Dorsolateral prefrontal cortex (tissue), 122 donors: ENCODE measurements at places on chromosomes 16 and 17.
A peak's percentile ranks its signal among the peaks of the same experiment; 100 is the strongest.

GRCh38 chr17:73657473-73658116, 13.3 kb upstream of the SDK2 start:
- DNase-seq, result no peak

GRCh38 chr16:83859265-83859664, 39.6 kb upstream of the MLYCD start:
- DNase-seq, result no peak

DNA sequence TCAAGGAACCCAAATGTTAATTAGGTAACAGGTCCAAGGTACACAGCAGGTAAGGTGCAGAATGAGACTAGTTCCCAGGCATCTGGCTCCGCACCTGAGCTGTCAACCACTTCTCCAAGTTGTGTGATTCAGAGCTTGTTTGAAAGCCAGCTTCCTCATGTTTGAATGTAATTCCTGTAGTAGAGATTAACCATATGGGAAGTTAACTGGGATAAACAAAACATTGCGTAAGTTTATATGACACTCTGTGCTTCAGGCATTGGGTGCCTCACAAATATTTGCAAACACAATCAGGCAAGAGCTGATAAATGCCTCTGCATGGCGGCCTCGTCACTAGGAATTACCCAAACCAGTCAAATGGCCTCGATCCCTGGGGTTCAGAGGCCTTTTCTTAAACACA, 27.9 kb upstream of the CPHXL start:
- no peak for DNase-seq

GRCh38 chr17:28030386-28030785, 12.1 kb upstream of the NLK start:
- DNase-seq, result no peak

DNA sequence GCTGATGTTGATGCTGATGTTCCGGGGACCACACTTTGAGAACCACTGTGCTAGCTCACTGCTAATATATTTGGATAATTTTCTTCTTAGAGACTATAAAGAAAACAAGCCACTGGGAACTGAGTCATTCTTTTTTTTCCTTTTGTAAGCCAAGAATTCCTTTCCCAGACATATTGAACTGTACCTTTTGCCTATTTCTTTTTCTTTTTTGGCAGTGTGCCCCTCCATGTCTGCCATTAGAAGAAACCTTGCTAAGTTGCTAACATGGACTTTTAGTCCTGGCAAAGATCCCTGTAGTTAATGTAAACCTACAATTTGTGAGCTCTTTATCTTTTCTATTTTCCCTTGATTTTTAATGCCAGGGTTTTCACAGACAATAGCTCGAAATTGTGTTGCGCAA, 17.3 kb upstream of the ERCC4 start:
- DNase-seq, result no peak

GRCh38 chr17:39098588-39098987, 52.8 kb downstream of the PLXDC1 start:
- no peak for DNase-seq

DNA sequence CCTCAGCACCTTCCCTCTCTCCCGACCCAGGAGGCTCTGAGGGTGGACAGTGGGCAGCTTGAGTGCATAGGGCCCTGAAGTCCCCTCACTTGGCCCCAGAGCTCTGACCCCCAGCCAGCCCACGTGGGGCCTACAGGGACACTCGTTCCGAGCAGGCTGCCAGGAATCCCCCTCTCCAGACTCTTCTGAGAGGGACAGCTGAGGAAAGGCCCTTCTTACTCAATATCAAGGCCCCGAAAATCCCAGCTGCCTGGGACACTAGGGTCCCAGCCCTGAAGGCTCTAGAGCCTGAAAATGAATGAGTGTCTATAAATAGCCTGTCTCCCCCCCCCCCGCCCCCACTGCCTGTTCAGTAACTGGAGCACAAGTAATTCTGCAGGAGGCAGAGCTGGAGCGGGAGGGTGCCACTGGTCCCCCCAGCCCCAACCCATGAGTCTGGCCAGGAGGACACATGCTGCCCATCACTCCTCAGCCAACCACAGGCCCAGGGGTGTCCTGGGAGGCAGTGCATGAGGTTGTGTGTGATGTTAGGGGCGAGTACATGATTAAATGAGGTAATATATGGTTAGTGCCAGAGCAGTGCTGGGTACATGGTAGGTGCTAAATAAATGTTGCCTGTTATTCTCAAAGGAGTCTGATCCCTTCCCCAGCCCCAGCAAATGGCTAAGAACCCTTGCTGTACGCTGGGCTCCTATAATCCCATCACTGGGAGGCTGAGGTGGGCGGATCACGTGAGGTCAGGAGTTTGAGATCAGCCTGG, 11.6 kb downstream of the ADAM11 start:
- no peak for DNase-seq

GRCh38 chr16:87243478-87243877, 73.7 kb downstream of the C16orf95 start:
- no peak for DNase-seq

GRCh38 chr16:77759201-77759600, 29.2 kb upstream of the VAT1L start:
- no peak for DNase-seq

GRCh38 chr16:10266809-10267208, 84.6 kb upstream of the GRIN2A start:
- DNase-seq, result no peak

- DNase-seq, result peak; percentile 7
Observed at GRCh38 chr16:13702614-13703013, 217.3 kb upstream of the ERCC4 start.

- no peak for DNase-seq
Observed at GRCh38 chr16:30551781-30552180, 6.4 kb downstream of the ZNF764 start.
